ENCODE measurements at places on chromosomes 2 and 18.

- DNase-seq, result no peak
Measured at GRCh38 chr2:191038241-191038725, 24.3 kb upstream of the STAT1 start.

- DNase-seq, result no peak
Measured at GRCh38 chr2:233791151-233791882, 13.2 kb downstream of the MROH2A start.

- no peak for DNase-seq
Measured at GRCh38 chr2:31353179-31353578, 61.4 kb downstream of the XDH start.

GRCh38 chr2:33395655-33396249 is 80.7 kb upstream of the RASGRP3 start:
- DNase-seq, result peak; percentile 6

DNA sequence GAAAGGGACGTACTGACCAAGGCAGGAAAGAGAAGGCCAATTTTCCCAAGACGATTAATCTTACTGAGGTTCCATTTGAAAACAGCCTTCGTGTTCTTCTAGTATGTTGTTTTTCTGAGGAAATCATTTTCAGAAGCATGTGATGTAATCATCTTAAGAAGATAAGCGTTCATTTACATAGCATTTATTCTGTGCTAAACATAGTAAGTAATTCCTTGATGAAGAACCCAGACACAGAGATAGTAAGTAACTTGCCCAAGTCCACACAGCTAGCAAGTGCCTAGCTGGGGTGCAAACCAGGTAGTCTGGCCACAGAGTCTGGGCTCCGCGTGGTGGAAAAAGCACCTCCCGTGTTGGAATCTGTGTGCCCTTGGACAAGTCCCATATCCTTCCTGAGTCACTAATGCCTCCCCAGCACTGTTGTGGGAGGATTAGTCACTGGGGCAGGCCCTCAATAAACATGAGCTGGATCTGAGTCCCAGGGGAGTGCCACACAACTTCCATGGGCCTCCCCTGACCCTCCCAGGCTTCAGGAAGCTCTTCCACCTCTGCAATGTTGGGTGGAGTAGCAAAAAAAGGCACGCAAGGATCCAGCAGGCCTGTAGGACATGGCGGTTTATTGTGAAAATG is 26.9 kb upstream of the ASAP2 start:
- DNase-seq, result no peak

- DNase-seq, result no peak
Measured at GRCh38 chr2:223832241-223832903, 5.0 kb downstream of the AP1S3 start.

DNA sequence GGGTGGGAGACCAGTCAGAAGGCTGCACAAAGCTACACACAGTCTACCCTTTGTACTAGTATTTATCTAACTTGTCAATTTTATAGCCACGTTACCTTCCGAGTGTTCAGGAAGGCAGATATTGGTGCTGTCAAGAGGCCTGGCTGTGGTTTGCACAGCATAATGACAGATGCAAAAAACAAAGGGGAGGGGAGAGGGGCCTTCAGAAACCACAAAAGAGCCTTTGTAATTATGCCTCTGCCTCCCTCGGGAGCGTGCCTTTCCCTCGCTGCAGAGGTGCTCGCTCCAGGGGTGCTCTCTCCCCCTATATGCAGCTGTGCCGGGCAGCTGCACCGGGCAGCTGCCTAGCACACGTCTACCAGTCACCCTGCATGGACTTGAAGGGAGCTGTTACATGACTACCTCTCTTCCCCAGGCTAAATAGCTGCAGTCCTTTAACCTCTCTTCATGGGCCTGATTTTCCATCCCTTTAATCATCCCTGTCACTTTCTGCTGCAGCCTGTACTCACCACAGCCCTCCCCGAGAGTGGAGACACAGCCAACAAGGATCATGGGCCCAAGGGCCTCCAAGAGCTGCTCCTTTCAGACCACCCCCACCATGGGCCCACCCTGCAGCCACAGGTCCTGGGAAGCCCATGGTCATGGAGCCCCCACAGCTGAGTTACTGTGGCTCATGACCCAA is 168.4 kb upstream of the PKDCC start:
- no peak for DNase-seq

DNA sequence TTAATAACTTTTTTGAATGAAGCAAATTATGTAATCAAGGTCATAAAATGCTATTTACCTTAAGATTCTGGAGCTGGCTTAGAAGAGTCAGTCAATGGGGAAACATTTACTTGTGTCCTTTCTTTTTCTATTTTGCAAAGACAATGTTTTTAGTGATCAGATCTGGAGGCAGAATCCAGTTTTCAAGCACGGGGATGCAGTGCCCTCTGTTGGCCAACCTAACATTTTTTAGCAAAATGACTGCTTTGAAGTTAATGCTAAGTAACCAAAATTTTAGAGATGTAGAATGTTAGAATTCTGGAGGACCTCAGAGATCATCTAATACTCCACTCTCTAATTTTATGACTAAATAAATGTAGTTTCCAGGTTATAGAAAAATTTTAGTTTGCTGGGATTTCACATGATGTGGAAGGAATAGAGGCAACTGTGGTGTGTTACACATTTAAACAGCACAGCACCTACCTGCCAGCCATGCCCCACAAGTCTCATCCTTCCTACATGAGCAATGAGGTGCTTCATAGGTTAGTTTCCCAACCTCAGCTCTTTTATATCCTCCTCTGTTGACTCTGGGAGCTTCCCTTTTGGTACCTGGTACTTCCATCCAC is 23.6 kb upstream of the SLC9A4 start:
- peak; percentile 41 for DNase-seq

- DNase-seq, result no peak
Measured at GRCh38 chr2:68448671-68449653, 18.1 kb downstream of the FBXO48 start.

GRCh38 chr2:115412501-115412900 is 970.1 kb downstream of the DPP10 start:
- DNase-seq, result no peak

- no peak for DNase-seq
Measured at GRCh38 chr2:130872741-130873125, 36.0 kb downstream of the ARHGEF4 start.

DNA sequence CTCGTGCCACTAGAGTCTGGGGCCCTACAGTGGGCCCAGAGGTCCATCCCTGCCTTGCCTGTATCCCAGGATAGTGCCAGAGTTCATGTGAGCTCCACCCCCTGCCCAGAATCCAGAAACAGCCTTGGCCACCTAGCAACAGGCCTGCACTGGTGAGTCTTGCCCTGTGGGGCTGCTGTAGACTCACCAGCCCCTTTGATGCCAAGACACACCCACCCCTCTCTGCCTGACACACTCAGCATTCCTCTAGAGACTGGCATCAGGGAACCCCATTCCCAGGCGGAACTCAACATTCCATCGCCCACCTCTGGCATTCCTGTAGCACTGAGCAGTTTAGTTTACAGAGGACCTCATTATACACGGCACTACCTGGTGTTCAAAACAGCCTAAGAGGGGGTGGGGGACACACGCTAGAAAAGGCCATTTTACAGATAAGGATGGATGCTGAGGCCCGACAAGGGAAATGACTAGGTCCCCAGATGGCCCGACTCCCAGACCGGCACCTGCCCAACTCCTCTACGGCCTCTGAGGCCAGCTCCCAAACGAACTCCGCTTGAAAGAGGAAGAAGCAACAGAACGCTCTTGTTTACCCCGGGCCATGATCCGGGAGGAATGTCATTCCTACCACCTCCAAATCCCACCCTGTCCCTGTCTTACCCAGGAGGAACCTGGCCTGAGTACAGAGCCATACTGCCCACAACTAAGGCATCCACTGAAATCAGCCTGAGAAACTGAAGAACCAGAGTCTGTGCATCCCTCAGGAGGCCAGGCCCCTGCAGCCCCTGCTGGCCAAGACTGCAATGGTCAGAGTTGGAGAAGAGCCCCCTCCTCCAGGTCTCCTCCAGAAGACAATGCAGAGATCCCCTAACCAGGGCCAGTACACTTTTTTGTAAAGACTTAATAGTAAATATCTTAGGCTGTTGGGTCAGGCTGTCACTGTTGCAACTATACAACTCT is 180.2 kb downstream of the TNS1 start:
- no peak for DNase-seq

DNA sequence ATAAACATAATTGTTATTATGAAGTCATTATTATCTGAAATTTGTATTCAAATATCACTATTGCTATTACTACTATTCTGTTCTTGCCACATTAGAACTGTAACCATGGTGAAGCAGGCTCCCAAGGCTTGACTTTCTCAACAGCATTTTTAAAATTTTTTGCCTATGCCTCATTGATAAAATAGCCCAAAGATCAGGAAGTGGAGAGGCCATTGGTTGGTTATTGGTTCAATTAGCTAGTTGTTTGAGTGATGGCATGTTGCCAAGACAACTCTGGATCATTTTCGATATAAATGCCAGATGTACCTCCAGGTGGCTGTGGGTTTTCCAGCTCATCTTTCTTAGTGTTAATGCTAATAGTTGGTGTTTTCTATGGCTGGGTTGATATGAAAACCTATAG is 513.5 kb downstream of the TRIB2 start:
- DNase-seq, result no peak

DNA sequence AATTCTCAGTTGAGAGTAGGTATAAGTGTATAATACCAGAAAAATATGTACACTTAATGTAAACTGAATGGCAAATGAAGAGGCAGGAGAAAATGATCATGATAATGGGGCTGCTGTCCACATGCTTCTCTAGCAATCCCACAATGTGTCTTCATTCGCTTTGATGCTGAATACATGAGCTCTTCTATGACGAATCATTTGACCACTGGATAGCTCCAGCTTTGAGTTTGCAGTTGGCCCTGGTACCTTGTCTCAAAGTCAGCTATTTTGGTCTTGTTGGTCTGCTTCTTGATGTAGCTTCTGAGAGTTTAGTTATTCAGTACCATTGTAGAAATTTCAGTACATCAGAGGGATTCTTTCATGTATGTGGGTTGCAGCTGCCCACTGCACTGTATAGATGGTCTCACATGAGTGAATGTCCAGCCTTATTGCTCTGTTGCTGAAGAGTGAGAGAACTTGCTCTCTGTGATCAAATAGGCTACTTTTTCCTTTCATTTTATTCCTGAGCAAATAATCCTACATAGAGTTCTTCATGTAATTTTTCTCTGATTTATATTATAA is 105.1 kb downstream of the TTC27 start:
- no peak for DNase-seq

DNA sequence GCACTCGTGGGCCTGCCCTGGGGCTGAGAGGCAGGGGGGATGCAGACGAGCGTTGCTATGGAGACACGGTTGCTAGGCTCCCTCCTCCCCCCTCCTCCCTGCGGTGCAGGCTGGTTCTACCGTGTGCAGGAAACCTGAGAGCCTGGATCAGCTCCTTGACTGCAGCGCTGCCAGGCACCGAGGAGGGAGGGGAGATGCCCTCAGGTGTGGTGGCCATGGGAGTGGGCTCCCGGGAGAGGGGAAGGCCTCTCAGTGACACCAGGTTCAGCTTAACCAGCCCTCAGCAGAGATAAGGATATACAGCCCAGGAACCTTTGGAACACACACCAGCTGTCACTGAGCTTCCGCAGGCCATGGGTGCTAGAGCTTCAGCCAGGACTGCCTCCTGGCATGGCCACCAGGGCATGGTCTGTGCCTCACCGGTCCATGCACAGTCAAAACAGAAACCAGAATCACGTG is 124.4 kb upstream of the PXDN start:
- DNase-seq, result no peak

- no peak for DNase-seq
Measured at GRCh38 chr2:180644709-180645108, 335.7 kb upstream of the UBE2E3 start.

GRCh38 chr2:31704561-31705212 is 123.9 kb upstream of the SRD5A2 start:
- no peak for DNase-seq

DNA sequence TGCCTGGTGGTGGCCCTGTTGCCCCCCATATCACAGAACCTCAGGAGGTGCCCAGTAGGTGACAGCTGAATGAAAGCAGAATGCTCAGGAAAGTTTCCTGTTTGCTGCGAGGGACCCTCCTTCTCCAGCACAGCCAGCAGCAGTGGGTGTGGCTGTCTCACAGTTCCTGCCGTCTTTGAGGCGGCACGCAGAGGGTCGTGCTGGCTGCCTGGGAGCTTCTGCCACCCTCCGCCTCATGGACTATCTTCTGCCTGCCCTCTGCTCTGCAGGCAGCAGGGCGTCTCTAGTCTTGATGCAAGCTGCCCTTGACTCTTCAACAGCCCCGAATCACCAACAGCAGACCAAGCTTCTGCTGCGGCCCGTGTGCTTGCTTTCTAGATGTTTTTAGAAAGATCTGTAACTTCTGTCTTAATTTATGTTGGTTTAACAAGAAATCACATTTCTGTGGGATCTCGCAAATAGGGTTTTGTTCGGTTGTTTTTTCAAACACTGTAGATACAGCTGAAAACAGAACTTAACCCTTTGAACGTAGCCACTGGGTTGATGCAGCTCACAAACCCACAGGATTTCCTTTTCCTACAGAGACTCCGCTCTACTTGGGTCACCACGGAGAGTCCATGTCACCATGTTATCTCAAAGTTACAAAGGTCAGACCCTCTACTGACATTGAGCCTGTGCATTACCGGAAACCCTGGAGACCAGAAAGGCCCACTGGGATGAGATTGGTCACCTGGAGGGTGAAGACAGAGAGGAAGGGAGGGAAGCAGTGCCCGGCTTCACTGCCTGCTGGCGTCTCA is 144.9 kb downstream of the ACOXL start:
- no peak for DNase-seq

- DNase-seq, result no peak
Measured at GRCh38 chr2:138037090-138037489, 72.8 kb downstream of the HNMT start.

DNA sequence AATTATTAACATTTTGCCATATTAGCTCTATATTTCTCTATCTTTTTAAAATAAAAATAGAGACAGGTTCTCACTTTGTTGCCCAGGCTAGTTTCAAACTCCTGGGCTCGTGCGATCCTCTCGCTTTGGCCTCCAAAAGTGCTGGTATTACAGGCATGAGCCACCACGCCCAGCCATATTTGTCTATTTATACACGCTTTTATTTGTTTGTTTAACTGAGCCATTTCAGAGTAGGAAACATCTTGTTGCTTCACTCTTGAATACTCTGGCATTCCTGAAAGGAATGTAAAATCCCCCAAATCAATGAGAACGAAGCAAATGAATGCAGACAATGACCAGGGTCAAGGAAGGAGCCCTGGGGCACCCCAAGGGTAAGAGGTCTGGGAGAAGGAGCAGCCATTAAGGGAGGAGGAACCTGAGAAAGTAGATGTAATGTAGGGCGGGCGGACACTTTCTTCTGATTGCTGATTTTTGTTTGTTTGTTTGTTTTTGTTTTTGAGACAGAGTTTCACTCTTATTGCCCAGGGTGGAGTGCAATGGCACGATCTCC is 31.7 kb upstream of the RAB1A start:
- no peak for DNase-seq
